ENCODE measurements at places on chromosomes 7 and 10.
A peak's percentile ranks its signal among the peaks of the same experiment; 100 is the strongest.

GRCh38 chr10:17240096-17240495 lies 12.1 kb downstream of the VIM start:
- H3K36me3 ChIP-seq, result peaks cover 21% of the 10 kb centered on the region
- no peak for DNase-seq
- no peak overlapping the region for H3K27ac ChIP-seq
- peak overlapping the region; percentile 58 for H3K4me3 ChIP-seq
- no peaks in the 10 kb centered on the region for H3K27me3 ChIP-seq

DNA sequence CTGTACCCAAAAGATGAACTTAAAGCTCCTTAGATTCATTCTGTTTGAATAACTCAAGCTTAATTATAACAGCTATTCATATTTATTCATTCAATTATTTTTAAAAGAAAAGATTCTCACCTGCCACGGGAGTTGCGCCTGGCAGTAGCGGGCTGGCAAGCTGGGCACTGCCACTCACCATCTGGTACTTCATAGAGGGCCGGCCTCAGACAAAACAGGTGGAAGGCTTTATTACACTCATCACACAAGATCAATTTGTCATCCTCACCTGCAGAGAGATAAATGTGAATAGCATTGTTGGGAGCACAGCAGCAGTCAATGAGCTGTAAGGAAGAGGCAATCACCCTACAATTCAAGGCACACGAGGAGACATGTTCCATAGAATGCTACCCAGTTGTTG lies 15.8 kb downstream of the FZD9 start:
- no peak for DNase-seq
- peaks cover 20% of the 10 kb centered on the region for H3K36me3 ChIP-seq
- H3K27ac ChIP-seq, result no peak overlapping the region
- no peaks in the 10 kb centered on the region for H3K27me3 ChIP-seq
- no peak overlapping the region for H3K4me3 ChIP-seq

- no peak within 1 kb of the TSS for H3K27ac ChIP-seq
- peak; percentile 60 for DNase-seq
- peaks cover 8% of the 10 kb centered on the region for H3K4me1 ChIP-seq
- peaks cover 89% of the 10 kb centered on the region for H3K27me3 ChIP-seq
- peak within 1 kb of the TSS; percentile 92 for H3K4me3 ChIP-seq
Measured at GRCh38 chr7:127252778-127253280, at the start of gene GRM8. TSS of gene GRM8 (minus strand) at chr7:127252941.

DNA sequence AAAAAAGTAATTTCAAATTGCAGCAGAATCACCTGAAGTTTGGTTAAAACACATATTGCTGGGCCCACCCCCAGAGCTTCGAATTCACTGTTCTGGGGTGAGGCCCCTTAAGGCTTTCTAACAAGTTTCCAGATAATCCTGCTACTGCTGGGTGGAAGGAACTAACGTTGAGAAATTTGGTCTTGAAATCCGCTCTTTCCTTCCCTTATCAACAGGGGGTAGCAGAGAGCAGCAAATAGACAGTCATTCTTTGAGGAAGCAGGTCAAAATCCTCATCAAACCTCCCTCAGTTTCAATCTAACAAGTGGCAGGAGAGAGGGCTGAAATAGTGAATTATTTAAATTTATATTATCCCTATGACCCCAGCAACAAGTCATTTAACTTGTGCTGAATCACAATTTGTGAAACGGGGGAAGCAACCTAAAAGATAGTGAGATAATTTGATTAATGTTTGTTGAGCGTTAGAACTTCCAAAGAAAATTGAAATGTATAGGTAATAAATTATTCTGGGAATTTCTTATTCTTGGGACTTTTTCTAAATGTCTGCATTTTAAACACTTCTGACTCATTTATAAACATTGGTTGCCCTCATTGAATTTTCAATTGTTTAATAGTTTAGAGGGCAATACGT lies 21.7 kb upstream of the MALSU1 start:
- DNase-seq, result peak; percentile 38
- peaks cover 1% of the 10 kb centered on the region for H3K27me3 ChIP-seq
- H3K36me3 ChIP-seq, result no peaks in the 10 kb centered on the region
- H3K4me3 ChIP-seq, result no peak overlapping the region
- H3K27ac ChIP-seq, result no peak overlapping the region
- H3K4me1 ChIP-seq, result no peaks in the 10 kb centered on the region

DNA sequence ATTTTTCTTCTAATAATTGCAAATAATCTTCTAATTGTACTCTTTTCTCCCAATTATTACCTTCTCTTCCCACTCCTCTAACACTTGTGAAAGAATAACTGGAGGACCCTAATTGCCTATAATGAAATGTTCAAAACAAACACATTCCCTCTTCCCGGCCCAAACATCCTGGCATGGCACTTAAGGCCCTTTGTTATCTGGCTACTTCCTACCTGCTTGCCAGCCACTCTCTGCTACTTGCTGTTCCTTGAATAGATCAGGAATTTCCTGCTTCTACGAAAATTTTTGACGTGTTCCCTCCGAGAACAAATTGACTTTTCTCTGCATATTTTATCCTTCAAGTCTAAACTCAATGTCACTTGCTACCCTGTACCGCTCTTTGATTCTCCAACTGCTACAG lies 56.1 kb upstream of the NOBOX start:
- peaks cover 9% of the 10 kb centered on the region for H3K4me1 ChIP-seq
- H3K27me3 ChIP-seq, result no peaks in the 10 kb centered on the region
- H3K36me3 ChIP-seq, result no peaks in the 10 kb centered on the region
- no peak overlapping the region for H3K27ac ChIP-seq
- H3K4me3 ChIP-seq, result no peak overlapping the region
- DNase-seq, result no peak

GRCh38 chr10:119523895-119524719 lies 18.4 kb downstream of the RGS10 start:
- peaks cover under 1% of the 10 kb centered on the region for H3K4me1 ChIP-seq
- no peak for DNase-seq
- no peak overlapping the region for H3K4me3 ChIP-seq
- no peaks in the 10 kb centered on the region for H3K27me3 ChIP-seq
- no peaks in the 10 kb centered on the region for H3K36me3 ChIP-seq
- H3K27ac ChIP-seq, result no peak overlapping the region

DNA sequence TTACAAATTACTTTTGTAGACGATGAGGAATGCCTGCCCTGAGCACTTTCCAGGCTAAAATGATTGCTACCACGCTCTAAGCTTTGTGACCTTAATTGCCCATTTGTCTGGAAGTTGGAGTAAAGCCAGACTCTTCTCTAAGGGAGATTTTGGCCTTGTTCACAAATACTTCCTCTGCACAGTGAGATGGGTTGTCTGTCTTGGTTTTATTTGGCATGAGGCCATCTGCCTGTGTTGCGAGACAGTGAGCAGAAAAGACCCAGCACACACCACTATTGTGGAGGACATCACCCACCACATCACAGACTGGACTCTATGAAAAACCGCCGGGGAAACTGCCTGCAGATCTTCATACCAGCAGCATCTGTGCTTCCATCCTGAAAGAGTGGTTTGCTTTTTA lies 138.4 kb downstream of the BICC1 start:
- no peak overlapping the region for H3K27ac ChIP-seq
- H3K4me1 ChIP-seq, result no peaks in the 10 kb centered on the region
- H3K27me3 ChIP-seq, result no peaks in the 10 kb centered on the region
- no peak overlapping the region for H3K4me3 ChIP-seq
- H3K36me3 ChIP-seq, result no peaks in the 10 kb centered on the region

DNA sequence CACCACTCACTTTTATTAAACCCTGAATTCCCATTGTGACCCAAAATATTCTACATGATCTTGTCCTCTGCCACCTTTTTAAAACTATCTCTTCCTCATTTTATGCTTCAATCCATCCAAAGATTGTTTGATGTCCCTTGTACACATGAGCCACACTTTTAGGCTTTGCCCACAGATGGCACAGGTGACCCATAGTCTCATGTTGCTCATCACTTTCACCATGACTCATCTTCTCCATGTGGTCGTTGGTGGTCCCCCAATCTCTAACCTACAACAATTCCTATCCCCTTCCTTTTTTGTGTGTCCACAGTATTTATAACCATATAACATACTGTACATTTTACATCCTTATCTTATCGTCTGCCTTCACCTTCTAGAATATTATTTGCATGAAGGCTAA lies 271.5 kb upstream of the ZWINT start:
- no peaks in the 10 kb centered on the region for H3K4me1 ChIP-seq
- no peak for DNase-seq
- H3K27ac ChIP-seq, result no peak overlapping the region
- no peak overlapping the region for H3K4me3 ChIP-seq
- H3K27me3 ChIP-seq, result no peaks in the 10 kb centered on the region
- no peaks in the 10 kb centered on the region for H3K36me3 ChIP-seq

- H3K4me1 ChIP-seq, result peaks cover 35% of the 10 kb centered on the region
- H3K27ac ChIP-seq, result no peak overlapping the region
- no peaks in the 10 kb centered on the region for H3K27me3 ChIP-seq
- DNase-seq, result no peak
- no peak overlapping the region for H3K4me3 ChIP-seq
Measured at GRCh38 chr10:129601737-129602136, 134.7 kb downstream of the MGMT start.
